ENCODE measurements at places on chromosomes 2 and 18.

DNA sequence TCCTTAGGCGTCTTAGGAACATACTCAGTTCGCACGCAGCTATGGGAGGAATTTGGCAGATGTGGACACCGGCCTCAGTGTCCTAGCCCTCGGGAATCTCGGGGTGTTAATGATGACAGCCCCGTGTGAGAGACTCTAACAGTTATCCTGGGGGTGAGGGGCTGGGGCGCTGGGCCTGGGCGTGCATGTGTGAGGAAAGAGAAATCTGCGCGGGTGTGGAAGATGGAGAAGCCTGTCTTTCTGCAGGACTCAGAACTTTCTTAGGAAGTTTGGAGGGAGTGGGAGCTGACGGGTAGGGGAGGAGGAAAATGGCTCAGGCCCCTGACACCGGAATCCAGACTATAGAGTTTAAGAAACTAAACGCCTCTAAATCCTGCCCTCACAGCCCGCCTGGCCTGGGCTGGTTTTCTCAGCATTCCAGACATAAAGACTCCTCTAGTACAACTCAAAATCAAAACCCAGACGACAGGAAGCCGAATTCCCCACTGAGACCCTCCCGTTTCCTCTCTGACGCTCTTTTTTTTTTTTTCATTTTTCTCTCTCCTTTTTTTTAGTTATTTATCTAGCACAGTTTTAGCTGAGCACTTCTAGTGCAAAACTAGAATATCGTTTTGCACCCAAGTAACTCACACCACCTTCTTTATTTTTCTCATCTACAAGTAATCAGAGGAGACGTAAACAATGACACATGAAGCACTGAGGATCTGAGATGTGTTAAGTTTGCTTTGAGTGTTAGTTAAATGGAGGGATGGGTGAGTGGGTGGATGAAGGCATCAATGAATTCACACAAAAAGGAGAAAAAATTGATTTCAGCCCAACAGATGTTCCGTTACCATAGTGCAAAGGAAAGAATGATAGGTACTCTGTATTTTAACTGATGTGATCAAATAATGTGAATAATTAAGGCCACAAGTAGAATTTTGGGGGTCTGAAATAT, 1.2 kb upstream of the HAAO start:
- DNase-seq: no peak

DNA sequence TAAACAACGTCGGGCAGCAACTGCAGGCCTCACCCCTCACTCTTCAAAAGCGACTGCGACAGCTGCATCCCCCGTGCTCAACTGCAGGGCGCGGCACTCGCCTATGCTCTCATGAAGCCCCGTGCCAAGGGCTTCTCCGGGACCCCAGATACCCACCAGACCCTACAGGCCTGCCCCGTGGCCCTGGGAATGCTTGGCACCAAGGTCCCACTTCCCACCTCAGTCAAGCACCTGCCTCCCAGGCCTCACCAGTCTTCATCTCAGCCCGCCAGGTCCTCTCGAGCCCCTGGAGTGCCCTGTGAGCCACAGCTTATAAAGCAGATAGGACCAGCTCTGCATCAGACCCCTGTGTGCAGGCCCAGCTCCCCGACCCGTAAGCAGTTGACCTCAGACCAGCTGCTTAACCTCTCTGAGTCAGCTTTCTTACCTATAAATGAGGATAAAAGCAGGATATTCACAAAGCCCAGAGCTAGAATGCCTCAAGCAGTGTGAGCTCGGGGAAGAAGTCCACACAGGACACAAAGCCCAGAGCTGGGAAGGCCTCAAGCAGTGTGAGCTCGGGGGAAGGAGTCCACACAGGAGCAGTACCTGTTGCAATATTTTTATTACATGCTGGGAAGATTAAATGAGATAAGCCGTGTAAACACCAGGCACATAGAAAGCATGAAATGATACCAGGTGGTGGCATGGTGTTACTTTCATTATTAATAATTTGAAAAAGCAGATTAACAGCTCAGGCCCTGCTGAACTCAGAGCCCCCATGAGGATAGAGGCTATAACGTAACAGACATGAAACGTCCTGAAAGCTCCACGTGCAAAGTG, 96.9 kb downstream of the HDAC4 start:
- no peak for DNase-seq

- no peak for DNase-seq
These were observed 110.7 kb upstream of the SMAD7 start for GRCh38 chr18:49061239-49061990.

DNA sequence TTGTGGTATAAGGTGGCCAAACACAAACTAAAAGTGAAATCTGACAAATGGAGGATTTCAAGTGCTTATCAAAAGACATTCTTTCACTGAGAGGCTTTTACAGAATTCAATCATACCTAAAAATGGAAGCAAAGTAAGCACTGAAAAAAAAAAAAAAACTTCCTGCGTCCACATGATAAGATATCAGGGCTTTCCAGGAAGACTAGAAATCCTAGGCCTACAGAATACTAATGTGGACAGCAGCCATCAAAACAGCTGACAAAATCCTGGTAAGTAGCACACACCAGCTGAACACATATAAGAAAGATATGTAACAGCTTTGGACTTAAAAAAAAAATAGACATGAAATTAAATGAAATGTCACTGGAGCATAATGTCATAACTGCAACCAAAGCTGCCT, 178.2 kb downstream of the SUCLG1 start:
- DNase-seq: no peak

DNA sequence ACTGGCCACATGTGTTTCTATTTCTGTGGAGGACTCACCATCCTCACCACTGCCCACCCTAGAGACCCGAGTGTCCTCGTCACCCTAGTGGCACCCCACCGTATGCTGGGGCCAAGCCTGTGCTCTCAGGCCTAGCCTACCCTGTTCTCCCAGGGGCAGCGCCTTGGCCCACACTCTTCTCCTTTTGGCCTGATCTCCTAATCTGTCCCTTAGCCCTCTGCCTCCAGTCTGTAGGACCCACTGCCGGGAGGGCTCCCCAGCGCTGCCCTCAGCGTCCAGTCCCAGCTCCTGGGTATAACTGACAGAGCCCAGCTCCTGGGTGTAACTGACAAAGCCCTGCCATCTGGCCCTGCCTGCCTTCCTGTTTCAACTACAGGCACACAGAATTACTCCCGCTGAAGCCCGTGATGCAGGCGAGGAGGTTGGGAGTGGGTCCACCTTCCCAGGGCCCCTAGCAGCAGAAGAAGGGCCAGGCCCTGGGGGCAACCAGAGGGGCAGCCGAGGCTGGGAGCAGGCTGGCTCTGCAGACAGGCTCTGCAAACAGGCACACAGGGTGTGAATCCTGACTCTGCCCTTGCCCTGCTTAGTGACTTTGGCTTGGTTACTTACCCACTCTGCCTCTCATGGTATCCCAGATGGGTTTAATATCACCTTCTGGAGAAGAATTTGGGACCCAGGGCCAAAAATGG, 25.6 kb upstream of the PTMA start:
- DNase-seq: no peak
